ENCODE measurements at places on chromosomes 12 and 14. TPM values are rescaled to one million over a fixed set of nuclear protein-coding genes. Genes with fewer than 3 reads are reported as not detected.

GRCh38 chr14:76050797-76051392 lies 65.3 kb downstream of the IFT43 start:
- DNase-seq = peak; percentile 42

KIF5A gene
- polyA plus RNA-seq = 1.0 TPM

DNA sequence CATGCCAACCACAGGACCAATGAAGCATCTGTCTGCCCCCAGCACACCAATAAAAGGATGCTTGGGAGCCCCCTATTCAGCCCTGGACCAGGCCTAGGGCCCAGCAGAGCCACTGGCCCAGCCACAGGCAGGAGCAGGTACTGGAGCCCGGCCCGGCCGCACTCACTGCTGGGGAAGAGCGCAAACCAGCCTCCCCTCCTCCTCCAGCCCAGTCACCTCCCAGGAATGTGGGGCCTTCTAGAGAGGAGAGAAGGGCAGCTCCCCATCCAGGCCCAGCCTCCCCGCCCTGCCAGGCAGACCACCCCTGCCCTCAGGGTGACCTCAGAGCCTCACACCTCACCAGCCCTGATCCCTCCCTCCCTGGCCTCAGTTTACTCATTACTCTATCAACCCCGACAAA lies 56.2 kb downstream of the CCNK start:
- DNase-seq = no peak

GRCh38 chr12:12934556-12934955 lies 17.4 kb downstream of the GPRC5D start:
- no peak for DNase-seq

TMEM253 gene
- polyA plus RNA-seq = 0.27 TPM

GRCh38 chr12:93595351-93595750 lies 22.9 kb downstream of the SOCS2 start:
- DNase-seq = no peak

DNA sequence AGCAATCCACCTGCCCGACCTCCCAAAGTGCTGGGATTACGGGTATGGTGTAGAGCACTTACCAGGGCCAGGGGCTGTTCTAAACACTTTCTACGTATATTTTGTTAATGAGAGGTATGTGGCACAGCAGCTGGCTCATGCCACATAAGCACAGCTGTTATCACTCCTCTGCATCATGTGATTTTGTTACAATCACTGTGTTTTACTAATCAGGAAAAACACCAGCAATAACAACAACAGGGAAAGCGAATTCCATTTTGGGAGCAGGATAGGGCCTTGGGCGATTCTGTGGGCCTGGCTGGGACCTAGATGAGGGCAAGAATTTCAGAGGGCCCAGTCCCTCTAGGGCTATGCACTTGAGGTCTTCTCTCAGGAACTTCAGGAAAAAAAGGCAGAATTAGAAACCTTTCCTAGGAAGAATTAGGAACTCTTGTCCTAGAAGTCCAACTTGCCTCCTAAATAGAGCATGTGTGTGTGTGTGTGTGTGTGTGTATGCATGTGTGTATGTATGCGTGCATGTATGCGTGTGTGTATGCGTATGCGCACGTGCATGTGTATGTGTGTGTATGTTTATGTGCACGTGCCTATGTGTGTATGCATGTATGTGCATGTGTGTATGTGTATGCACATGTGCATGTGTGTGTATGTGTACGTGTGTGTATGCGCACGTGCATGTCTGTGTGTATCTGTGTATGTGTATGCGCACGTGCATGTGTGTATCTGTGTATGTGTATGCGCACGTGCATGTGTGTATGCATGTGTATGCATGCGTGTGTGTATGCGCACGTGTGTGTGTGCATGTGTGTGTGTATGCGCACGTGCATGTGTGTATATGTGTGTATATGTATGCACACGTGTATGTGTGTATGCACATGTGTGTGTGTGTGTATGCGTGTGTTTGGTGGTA lies 41.8 kb upstream of the CORO1C start:
- no peak for DNase-seq

DNA sequence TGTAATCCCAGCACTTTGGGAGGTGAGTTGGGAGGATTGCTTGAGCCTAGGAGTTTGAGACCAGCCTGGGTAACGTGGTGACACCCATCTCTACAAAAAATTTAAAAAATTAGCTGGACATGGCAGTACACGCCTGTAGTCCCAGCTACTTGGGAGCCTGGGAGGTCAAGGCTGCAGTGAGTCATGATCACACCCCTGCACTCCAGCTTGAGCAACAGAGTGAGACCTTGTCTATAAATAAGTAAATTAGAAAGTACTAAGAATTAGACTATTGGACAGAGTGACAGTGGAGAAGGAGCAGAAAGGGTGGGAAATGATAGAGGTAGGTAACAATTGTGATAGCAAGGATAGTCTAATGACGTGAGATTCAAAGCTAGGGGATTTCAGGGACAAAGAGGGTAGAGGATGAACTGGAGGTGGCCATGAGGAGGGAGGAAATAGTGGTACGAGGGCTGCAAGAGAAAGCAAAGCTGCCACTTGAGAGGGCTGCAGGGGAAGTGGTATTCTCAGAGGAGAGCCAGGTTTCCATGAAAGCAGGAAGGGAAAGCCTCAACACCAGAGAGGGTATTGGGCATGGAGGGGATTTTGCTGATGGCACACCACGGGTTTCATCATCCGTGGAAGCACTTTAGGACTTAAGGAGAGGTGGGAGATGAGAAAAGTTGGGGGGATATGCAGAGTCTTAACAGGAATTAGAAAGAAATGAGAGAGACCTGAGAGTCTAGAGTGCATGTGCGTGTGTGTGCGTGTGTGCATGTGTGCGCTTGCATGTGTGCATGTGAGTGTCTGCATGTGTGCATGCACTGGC lies 85.6 kb downstream of the SYNE2 start:
- no peak for DNase-seq

DNA sequence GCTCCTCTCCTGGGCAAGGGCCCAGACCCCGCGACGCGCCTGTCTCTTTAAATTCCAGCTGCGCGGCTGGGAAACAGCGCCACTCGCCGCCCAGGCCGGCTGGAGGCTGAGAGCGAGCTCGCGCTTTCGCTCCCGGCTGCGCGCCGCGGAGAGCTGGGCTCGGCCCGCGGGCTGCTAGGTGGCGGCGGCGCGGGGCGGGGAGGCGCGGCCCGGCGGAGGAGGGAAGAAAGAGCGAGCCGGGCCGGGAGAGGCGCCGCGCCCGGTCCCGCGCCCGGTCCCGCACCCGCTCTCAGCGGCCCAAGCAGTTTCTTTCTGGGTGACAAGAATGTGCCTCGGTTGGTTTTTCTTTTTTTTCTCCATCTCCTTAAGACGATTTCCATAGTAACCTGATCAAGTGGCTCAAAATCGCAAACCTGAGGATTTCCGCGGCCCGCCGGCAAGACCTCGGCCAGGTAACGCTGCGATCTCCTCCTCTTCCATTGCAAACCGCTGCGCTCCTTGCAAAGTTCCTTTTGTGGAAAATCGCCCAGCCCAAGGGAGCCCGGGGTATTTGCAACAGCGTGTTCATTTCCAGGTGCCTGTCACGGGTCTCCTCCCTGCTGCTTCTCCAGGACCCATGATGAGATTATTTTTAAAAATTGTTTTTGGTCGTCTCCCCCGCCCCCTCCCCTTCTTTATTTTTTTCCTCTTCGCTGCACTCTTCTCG lies 259.5 kb upstream of the E2F7 start:
- DNase-seq = peak; percentile 73

GAS2L3 gene
- polyA plus RNA-seq = 22.1 TPM

PRDM4 gene
- 44.9 TPM for polyA plus RNA-seq
